Natural killer cell treated with Interleukin-12 subunit alpha and Interleukin-12 subunit beta and Interleukin-15 and Interleukin-18, amount 100 ng/mL, for 72 hours (primary cell): ENCODE measurements at places on chromosomes 3 and 15. TPM values are rescaled to one million over a fixed set of nuclear protein-coding genes. Genes with fewer than 3 reads are reported as not detected.

Gene GPR62
- total RNA-seq = not detected

Gene HMCES
- total RNA-seq = 49.2 TPM

DNA sequence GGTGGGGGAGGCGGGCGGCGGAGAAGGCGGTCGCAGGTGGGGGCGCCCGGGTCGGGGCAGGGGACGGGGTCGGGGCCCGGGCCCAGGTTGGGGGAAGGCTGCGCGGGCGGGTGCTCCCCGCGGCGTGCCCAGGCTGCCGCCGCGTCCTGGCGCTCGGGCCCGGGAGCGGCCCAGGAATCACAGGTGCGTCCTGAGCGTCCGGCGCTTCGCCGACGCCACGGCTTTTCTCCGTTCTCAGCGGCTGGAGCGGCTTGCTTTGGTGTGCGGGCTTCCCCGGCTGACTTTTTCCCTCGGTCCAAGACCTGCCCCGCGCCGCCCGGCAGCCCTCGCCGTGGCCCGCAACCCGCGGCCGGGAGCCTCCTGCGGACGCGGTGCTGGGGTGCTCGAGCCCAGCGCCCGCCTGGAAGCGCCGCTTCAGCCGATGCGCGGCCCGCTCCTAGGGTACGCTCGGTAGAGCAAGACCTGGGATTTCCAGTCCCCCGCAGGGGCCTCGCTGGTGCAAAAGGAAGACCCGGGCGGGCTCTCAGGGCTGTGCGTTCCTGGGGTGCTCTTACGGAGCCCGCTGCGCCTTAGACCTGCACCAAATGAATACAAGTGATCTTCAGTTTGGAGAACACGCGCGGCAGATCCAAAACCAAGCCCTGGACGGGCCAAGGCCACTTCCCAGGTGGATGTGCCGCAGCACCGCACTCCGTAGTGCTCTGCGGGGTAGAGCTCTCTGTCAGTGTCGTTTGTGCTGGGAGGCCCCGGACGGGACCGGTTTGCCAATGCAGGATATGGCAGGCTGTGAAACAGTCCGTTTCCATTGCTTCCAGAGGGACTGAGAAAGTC, 639 bp downstream of the NIPA1 start:
- H3K4me3 ChIP-seq = peak overlapping the region; percentile 76
- no peaks in the 10 kb centered on the region for H3K36me3 ChIP-seq
- H3K27me3 ChIP-seq = no peaks in the 10 kb centered on the region
- peaks cover 10% of the 10 kb centered on the region for H3K4me1 ChIP-seq
- peak overlapping the region; percentile 23 for H3K27ac ChIP-seq

DNA sequence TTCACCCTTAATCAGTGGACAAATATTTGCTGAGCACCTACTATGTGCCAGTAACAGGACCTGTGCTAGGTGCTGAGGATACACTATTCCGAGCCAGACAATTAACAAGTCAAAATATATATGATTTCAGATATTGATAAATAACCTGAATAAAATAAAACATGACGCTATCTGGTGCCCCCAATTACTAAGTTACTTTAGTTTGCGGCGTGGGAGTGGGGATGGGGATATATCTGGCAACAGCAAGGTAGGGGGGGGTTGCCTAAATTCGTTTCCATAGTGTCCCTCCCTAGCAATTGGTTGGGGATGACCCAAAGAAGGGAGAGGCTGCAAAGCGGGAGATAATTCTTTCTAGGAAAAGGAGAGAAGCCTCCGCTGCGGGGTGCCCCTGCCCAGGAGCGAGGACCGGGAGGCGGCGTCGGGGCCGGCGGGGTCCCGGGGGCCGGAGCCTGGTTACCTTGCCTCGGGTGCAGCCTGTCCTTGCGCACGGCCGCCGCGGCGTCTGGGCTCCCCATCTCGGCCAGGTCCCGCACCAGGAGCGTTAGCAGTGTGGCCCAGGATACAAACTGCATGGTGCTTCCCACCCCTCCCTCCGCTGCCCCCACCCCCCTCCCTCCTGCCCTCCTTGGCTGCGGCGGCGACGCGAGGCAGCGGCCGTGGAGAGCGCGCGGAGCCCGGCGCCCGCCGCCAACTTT, 567 bp downstream of the ADAMTS9 start:
- DNase-seq = no peak
- no peaks in the 10 kb centered on the region for H3K4me1 ChIP-seq
- peaks cover 27% of the 10 kb centered on the region for H3K27me3 ChIP-seq
- H3K27ac ChIP-seq = no peak overlapping the region
- H3K4me3 ChIP-seq = no peak overlapping the region
- peaks cover 5% of the 10 kb centered on the region for H3K36me3 ChIP-seq
